ENCODE measurements at places on chromosomes 4 and X.

GRCh38 chr4:83724485-83725335, 188.8 kb downstream of the GPAT3 start:
- H3K36me3 ChIP-seq: no peaks in the 10 kb centered on the region
- no peak overlapping the region for H3K4me3 ChIP-seq
- H3K27ac ChIP-seq: no peak overlapping the region
- no peaks in the 10 kb centered on the region for H3K27me3 ChIP-seq
- no peak for DNase-seq
- no peaks in the 10 kb centered on the region for H3K4me1 ChIP-seq

- no peak overlapping the region for H3K4me3 ChIP-seq
- no peaks in the 10 kb centered on the region for H3K4me1 ChIP-seq
- peaks cover 77% of the 10 kb centered on the region for H3K36me3 ChIP-seq
- DNase-seq: no peak
- H3K27me3 ChIP-seq: no peaks in the 10 kb centered on the region
Measured at GRCh38 chrX:130051176-130051845, 59.0 kb downstream of the ELF4 start.

DNA sequence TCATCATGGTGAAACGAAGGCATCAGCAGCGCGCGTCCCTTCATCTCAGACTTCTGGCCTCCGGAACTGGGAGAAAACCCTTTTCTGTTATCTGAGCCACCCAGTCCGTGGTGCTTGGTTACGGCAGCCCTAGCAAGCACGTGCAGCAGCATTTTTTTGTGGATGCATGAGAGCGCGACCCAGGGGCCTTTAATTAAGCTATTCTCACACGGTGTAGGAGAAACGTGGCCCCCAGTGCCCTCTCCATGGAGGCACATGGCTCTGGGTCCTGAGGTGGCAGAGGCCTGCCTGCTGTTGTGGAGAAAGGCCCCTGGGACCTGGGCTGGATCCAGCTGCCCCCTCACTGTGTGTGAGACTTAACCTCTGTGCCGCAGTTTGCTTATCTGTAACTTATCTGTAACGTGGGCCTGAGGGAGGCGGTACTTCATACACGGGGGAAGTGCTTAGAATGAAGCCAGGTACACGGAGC, 9.5 kb downstream of the CLCN4 start:
- H3K27me3 ChIP-seq: no peaks in the 10 kb centered on the region
- no peaks in the 10 kb centered on the region for H3K4me1 ChIP-seq
- no peaks in the 10 kb centered on the region for H3K36me3 ChIP-seq
- no peak for DNase-seq
- no peak overlapping the region for H3K27ac ChIP-seq
- no peak overlapping the region for H3K4me3 ChIP-seq

- DNase-seq: no peak
- H3K4me1 ChIP-seq: no peaks in the 10 kb centered on the region
- H3K36me3 ChIP-seq: peaks cover 8% of the 10 kb centered on the region
- no peaks in the 10 kb centered on the region for H3K27me3 ChIP-seq
- no peak overlapping the region for H3K27ac ChIP-seq
Measured at GRCh38 chr4:145048817-145049216, 49.2 kb downstream of the ANAPC10 start.

GRCh38 chr4:142974328-142974727, 128.2 kb upstream of the INPP4B start:
- H3K27me3 ChIP-seq: no peaks in the 10 kb centered on the region
- no peak overlapping the region for H3K27ac ChIP-seq
- no peaks in the 10 kb centered on the region for H3K4me1 ChIP-seq
- H3K4me3 ChIP-seq: no peak overlapping the region
- DNase-seq: no peak

All from stomach (tissue), 19 donors.